Gastrocnemius medialis (tissue), 4 donors: ENCODE measurements at places on chromosomes 11 and 22. TPM values are rescaled to one million over a fixed set of nuclear protein-coding genes. Genes with fewer than 3 reads are reported as not detected.

- H3K27ac ChIP-seq = peak within 1 kb of the TSS; percentile 70
- H3K27me3 ChIP-seq = peaks cover 4% of the 10 kb centered on the region
- no peaks in the 10 kb centered on the region for H3K36me3 ChIP-seq
- DNase-seq = peak; percentile 27
- H3K4me1 ChIP-seq = peaks cover 15% of the 10 kb centered on the region
Measured at GRCh38 chr11:122655527-122656072, at the start of gene UBASH3B. Gene UBASH3B, plus strand, starts transcription at chr11:122655722. Its CDS starts 328 bp downstream, at chr11:122656050.

Gene ANO1
- 2.3 TPM for total RNA-seq

Gene TMEM223
- 17.1 TPM for total RNA-seq

- H3K27me3 ChIP-seq = no peaks in the 10 kb centered on the region
- peak overlapping the region; percentile 98 for H3K27ac ChIP-seq
- no peak for DNase-seq
Measured at GRCh38 chr22:41833369-41834004, 582 bp downstream of the SREBF2 start.

Gene CLTCL1
- total RNA-seq = 111 TPM

DNA sequence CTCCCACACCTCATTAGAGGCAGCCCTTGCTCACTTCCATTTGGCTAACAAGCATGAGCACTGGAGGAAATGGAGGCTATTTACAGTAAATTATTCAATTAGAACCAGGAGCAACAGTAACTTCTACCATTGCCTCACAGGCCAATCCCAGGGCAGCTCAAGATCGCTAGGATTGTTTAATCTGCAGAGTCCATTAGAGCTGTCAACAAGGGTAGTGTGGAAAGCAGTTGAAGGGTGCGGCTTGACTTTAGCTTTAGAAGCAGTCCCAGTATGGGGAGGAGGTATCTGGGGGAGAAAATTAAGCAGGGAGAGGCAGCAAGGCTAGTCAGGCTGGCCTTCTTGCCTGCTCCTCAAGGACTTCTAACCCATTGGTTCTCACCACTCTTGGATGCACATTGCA lies 38.3 kb upstream of the CYP2R1 start:
- no peaks in the 10 kb centered on the region for H3K27me3 ChIP-seq
- H3K4me1 ChIP-seq = no peaks in the 10 kb centered on the region
- H3K36me3 ChIP-seq = no peaks in the 10 kb centered on the region
- H3K4me3 ChIP-seq = no peak overlapping the region
- DNase-seq = no peak

Gene GGTLC2
- total RNA-seq = not detected

- DNase-seq = no peak
- H3K4me1 ChIP-seq = no peaks in the 10 kb centered on the region
- no peak overlapping the region for H3K27ac ChIP-seq
- no peaks in the 10 kb centered on the region for H3K27me3 ChIP-seq
- H3K36me3 ChIP-seq = no peaks in the 10 kb centered on the region
Measured at GRCh38 chr11:134441281-134441680, 29.2 kb upstream of the B3GAT1 start.

- no peaks in the 10 kb centered on the region for H3K27me3 ChIP-seq
- no peaks in the 10 kb centered on the region for H3K36me3 ChIP-seq
- no peak for DNase-seq
- H3K27ac ChIP-seq = peak overlapping the region; percentile 91
- H3K4me3 ChIP-seq = peak overlapping the region; percentile 70
Measured at GRCh38 chr22:17159504-17159951, 451 bp upstream of the HDHD5 start.

Gene OR56A1
- total RNA-seq = not detected

DNA sequence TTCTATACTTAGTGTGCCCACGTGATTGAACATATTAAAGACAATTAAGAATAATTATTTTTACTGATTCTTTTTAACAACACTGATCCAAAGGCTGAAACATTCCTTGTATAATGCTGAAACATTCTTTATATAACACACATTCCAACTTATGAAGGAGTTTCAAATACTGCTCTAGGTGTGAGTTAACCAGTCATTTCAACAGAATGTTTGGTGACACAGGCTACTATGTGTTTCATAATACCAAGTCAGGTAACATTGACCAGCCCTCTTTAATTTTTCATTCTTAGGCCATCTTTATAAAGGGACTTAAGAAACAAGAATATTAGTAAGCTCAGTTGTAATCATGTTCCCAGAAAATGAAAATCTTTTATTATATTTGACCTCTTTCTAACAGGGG lies 136.6 kb downstream of the ELP4 start:
- H3K27me3 ChIP-seq = no peaks in the 10 kb centered on the region
- peaks cover 13% of the 10 kb centered on the region for H3K4me1 ChIP-seq

Gene KCNA4
- not detected for total RNA-seq

GRCh38 chr22:22612516-22612915 lies 31.9 kb upstream of the GGTLC2 start:
- H3K4me3 ChIP-seq = no peak overlapping the region
- DNase-seq = no peak
- H3K36me3 ChIP-seq = no peaks in the 10 kb centered on the region
- H3K27ac ChIP-seq = no peak overlapping the region
- H3K27me3 ChIP-seq = no peaks in the 10 kb centered on the region

GRCh38 chr11:69828971-69829344 lies 9.7 kb upstream of the FGF3 start:
- no peak for DNase-seq
- H3K36me3 ChIP-seq = no peaks in the 10 kb centered on the region
- H3K4me1 ChIP-seq = no peaks in the 10 kb centered on the region
- H3K27me3 ChIP-seq = peaks cover 4% of the 10 kb centered on the region
- no peak overlapping the region for H3K27ac ChIP-seq

Gene SMIM35
- total RNA-seq = not detected

- H3K4me3 ChIP-seq = no peak overlapping the region
- no peaks in the 10 kb centered on the region for H3K36me3 ChIP-seq
- no peaks in the 10 kb centered on the region for H3K27me3 ChIP-seq
Measured at GRCh38 chr11:71913756-71914526, 14.5 kb downstream of the XNDC1N start.

DNA sequence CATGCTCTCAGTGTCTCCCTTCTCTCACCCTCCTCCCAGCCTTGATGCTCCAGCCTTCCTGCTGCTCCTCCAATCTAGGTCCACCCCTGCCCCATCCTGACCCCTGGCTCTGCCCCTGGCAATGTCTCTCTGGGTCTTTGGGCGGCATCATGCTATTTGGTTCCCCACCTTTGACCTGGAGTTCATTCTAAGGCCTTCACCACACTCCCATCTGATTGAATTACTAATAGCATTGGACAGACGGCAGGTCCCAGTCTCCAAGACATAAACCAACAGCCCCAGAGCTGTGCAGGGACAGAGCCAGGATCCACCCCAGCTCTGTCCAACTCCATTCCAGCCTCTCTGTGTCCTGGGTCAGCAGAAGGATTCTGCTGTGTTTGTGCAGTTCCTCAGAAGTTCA lies 7.2 kb downstream of the APOL4 start:
- DNase-seq = no peak
- H3K4me3 ChIP-seq = no peak overlapping the region
- no peak overlapping the region for H3K27ac ChIP-seq
- H3K27me3 ChIP-seq = no peaks in the 10 kb centered on the region

Gene CDPF1
- total RNA-seq = 6.3 TPM

- no peak for DNase-seq
- H3K36me3 ChIP-seq = no peaks in the 10 kb centered on the region
- no peak overlapping the region for H3K4me3 ChIP-seq
- H3K27me3 ChIP-seq = peaks cover 4% of the 10 kb centered on the region
- H3K27ac ChIP-seq = no peak overlapping the region
- H3K4me1 ChIP-seq = no peaks in the 10 kb centered on the region
Measured at GRCh38 chr11:67524480-67524808, 1.2 kb upstream of the CABP2 start.

Gene ZNF280B
- 0.78 TPM for total RNA-seq
